ENCODE measurements at places on chromosomes 6 and 20.

DNA sequence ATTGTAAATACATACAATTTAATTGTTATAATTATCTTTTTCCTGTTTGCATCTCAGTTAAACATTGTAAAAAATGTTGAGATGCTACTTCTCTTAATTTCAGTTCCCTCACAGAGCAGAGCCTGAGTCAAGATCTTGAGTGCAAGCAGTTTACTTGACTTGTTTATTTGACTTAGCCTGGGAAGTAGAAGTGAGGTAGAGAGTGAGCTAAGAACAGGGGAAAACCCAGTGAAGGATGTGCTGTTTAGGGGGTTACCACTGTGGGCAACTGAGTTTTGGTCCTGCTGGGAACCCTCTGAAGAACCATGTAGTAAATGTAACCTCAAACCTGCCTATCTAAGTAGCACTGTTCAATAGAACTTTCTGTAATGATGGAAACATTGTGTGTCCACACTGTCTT, 495.2 kb upstream of the FLRT3 start:
- no peak for DNase-seq

GRCh38 chr6:110404607-110405006, 10.8 kb downstream of the DDO start:
- DNase-seq = no peak

DNA sequence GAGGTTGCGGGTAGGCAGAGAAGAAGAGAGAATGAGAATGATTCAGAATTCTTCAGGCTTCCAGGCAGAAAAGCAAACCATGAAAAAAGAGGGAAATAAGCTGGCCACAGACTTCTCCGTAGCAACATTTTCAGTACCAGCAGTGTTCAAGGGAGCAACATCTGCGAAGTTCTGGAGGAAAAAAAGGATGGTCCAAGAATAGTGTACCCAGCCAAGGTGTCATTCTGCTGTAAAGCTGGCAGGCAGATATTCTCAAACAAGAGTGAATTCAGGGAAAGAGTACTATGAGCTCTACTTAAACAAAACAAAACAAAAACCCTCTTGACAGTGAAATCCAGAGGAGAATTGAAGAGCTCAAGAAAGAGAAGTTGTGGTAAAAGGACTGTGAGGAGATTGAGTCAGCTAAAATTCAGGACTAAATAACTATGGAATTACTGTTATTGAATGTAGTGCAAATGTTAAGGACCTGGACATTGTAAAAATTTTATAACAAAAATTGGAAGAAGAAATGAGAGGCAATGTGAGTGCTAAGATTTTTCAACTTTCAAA, 86.5 kb downstream of the ATRN start:
- DNase-seq = peak; percentile 11

DNA sequence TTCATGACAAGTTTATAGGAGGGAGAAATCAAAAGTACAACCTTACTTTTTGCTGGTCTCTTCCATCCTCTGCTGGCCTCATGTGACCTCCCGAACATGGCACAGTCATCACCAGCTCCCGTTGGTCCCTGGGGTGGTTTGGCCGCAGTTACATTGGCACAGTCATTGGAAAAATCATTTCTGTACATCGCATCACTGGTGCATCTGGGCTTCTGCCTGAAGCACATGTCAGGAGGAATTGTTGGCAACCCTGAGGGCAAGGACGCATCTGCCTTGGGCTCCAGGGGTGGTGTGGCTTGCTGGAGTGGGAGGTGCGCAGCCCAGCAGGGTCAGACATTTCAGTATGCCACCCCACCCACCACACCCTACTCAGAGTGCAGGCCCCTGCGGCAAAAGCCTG, 162.9 kb upstream of the SLC24A3 start:
- no peak for DNase-seq

- no peak for DNase-seq
Measured at GRCh38 chr20:62676976-62677375, 31.7 kb upstream of the NTSR1 start.

All from midbrain (tissue), 1 donor.